NCI-H1105 treated with DMSO at 0.1 percent for 48 hours (cell line): ENCODE measurements at places on chromosomes 1 and 21.

GRCh38 chr21:16280686-16281091 lies 550.9 kb downstream of the USP25 start:
- DNase-seq = no peak

DNA sequence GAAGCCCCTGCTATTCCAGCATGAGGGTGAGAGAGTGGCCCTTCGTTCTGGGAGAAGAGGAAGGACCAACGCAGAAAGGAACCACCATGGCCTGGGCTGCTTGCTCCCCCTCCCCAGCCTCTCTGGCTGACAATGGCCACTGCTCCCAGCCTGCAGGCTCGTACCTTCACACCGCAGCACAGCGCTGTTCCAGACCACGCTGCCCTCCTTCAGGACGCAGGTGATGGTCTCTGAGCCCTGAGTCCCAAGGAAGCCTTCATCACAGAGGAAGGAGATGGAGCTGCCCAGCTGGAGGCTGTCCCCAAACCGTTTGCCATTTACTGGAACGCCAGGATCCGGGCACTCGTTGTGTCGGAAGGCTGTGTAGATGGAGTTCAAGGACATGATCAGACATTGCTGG lies 124.9 kb upstream of the HMGB4 start:
- DNase-seq = no peak

GRCh38 chr1:117096951-117097408 lies 24.6 kb downstream of the TRIM45 start:
- DNase-seq = no peak

GRCh38 chr21:35488946-35489345 lies 439.8 kb upstream of the RUNX1 start:
- no peak for DNase-seq

GRCh38 chr1:226601456-226601855 lies 52.9 kb downstream of the STUM start:
- no peak for DNase-seq

DNA sequence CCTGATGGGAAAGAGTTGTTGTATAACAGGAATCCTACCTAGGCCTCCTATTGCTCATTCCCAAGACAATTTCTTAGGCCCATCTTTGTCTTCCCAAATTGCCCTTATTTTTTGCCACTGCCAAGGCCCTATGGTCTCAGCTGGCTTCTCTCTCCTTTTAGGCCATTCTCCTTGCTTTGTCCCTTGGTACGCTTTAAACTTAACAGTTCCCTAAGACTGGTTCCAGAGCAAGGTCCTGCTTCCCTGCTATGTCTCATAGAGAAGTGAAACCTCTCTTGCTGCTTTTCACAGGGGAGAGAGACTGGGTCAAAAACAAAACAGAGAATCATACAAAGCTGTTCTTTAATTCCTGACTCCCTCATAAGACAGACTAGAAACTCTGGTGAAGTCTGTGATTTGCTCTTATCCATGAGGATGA lies 77.1 kb downstream of the XCL2 start:
- DNase-seq = no peak

DNA sequence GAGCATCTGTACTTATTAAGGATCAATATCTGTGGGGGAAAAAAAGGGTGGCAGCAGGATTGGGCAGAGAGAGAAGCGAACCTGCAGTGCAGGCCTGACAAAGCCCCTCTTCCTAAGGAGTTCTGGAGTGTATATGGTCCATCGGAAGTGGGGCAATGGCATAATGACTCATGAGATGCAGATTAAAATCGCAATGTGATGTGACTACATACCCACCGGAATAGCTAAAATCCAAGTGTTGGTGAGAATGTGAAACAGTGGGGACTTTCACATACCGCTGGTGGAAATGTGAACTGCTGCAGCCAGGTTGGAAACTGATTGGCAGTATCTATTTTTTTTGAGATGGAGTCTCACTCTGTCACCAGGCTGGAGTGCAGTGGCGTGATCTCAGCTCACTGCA lies 8.2 kb upstream of the CREG1 start:
- DNase-seq = no peak

DNA sequence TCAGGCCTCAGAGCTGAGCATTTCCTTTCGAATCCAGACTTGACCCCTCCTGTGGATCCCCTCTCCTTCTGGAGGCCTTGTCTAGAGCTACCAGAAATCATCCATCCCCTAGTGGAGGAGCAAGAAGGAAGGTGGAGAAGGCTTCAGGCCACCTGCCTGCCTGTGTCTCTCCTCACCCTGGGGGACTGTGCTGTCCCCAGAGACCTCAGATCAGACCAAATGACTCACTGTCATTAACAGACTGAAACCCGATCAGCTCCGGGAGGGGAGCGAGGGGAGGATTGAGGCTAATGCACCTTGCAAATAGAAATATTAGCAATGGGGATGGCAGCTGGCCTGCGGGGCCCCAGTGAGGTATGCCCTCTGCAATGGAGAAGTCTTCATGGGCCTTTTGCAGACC lies 2.1 kb downstream of the MYBPH start:
- DNase-seq = peak; percentile 55

GRCh38 chr1:161196111-161196510 lies 2.7 kb downstream of the ADAMTS4 start:
- no peak for DNase-seq
